ENCODE measurements at places on chromosomes 2 and 18.

DNA sequence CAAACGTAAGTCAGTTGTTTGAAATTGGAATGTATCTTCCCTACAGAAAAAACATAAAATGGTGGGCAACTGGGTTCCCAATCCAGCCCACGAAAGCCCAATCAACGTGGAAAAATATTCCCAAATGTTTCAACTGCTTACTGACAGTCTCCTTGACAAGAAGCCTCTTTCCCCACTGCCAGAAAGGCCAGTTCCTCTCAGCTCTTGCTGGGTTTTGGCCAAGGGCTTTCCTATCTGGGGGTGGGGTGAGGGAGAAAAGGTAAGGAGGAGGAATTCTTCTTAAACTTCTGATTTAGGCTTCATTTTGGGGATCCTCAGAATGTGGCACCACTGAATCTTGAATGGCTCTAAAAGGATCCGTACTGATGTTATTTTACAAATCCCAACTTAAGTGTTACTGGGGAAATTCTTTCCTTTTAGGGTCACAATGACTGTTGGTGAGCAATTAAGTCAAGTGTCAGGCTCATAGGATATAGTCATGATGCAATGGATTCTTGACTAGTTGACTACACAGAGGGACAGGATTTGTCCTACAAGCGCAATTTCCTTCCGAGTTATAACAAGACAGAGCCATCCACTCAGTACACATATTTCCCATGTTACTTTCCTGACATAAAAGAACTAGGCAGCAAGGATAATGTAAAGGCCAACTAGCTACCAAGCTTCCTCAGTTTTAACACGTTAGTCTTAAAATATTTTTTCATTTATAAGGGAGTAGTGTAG is 73.6 kb downstream of the SPRED2 start:
- DNase-seq: no peak

DNA sequence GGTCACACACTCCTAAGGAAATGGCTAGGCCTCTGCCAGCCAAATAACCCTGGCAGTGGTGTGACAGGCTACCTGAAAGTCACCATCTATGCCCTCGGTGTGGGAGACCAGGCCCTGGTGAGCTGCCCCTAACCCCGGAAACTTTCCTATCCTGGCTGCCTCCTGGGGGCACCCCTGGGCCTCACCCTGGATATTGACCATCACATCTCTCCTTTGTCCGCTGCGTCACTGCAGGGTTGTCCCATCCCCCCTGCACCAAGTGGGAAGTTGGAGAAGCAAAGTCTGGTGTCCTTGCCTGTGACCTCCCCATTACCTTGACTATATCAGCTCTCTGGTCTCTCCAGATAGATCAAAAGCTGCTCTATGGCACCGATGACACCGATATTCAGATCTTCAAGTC is 18.8 kb downstream of the FER1L5 start:
- no peak for DNase-seq

GRCh38 chr2:200308546-200309295 is 2.2 kb downstream of the SPATS2L start:
- no peak for DNase-seq

DNA sequence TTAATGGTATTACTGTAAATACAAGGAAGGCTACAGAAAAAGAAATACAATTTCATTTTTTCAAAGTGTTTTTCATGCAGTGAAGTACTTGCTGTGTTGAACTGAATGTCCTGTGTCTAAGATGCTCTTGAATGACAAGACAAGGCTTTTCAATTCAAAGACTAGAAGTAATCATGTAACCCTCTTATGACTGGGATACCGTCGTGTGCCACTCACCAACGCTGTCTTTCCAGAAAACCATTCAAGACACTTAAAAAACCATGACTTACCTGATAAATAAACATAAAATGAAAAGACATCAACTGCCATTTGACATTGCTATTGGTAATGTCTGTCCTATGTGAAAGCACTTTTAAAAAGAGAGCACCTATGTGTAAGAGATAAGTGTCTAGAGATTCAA is 183.1 kb upstream of the DPP10 start:
- no peak for DNase-seq

DNA sequence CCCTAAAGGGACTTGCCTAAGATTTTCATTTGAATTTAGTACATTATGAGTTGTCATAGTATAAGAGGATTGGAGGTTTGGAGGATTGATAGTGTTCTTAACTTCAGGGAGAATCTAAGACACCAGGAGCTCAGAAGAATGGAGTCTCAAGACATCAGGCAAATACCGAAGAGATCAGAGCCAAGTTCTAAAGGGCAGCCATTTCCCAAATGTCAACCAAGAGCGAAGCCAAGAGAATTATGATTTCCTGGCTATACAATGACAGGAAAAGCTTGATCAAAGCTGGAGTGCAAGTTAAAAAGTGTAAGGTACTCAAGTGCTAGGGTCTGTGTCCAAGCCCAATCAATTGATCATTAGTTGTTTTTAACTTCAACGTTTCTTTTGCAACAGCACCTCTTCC is 283.0 kb upstream of the FN1 start:
- DNase-seq: no peak

GRCh38 chr2:26471289-26471688 is 6.6 kb downstream of the OTOF start:
- no peak for DNase-seq

- DNase-seq: no peak
Measured at GRCh38 chr2:241372361-241372992, 16.4 kb downstream of the FARP2 start.

DNA sequence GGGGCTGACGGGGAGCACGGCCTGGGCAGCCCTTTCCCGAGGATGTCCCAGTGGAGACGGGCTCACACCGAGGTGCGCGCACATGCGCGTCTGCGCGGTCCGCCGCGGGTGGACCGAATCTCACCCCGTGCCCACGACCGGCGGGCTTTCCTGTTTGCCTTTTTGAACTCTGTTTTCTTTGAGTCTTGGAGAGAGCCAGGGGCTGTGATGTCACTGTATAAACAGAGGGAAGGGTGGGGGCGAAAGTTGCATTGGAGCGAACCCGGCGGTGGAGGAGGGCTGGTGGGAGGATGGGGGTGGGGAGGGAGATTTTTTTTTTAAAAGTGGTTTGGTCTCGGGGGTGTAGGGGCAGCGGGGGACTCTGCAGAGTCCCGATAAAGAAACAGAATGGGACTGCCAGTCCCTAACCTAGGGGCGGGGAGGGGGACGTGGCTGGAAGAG is 141.2 kb upstream of the CTAGE1 start:
- peak; percentile 76 for DNase-seq

DNA sequence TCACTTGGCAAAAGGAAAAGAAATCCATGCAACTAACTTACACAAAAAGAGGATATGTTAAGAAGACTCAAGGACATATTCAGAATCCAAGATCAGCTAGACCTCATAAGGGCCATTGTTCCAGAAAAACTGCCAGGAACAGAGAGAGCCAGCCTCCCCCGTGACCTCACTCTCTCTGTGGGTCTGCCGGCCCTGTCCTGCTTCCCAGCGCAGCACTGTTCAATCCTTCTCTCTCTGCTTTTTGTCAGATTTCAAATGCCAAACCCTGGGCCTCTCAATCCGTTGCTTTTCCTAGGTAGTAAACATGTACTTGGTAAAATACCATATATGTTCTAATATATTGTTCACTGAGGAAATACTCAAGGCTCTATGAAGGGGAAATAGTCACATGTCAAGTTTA is 40.0 kb upstream of the ACKR3 start:
- no peak for DNase-seq

DNA sequence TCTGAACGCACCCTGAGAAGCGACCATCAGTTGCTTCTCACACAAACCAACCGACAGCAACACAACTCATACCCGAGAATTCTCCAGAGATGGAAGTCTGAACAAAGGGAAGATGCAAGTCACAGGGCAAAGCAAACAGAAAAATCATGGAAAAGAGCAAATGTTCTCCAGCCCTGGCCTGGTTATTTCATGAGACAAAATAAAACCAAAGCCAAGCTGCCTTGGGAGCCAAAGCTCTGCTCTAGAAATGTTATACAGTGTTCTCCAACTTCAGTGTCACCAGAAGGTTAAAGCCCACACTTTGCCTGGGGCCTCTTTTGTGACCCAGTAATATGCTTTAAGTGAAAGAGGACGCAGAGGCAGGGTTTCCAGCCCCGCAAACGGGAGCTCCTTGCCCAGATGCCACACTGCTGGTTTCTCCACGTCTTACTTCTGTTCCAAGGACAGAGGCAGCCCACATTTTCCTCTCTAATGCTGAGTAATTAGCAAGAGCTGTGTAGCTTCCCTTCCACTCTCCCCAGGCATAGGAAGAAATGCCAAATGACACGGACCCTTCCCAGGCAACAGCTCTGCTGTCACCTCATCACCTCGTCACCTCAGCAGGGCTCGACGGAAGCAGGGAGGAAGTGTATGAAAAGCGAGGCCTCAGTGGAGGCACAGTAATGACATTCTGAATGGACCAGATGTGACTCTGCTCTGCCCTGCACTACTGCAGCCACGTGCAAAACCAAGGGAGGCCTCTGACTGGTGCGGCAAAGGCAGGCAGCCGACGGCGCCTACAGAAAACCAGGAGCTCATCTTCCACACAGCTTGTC is 64.7 kb downstream of the FBXO15 start:
- DNase-seq: no peak

DNA sequence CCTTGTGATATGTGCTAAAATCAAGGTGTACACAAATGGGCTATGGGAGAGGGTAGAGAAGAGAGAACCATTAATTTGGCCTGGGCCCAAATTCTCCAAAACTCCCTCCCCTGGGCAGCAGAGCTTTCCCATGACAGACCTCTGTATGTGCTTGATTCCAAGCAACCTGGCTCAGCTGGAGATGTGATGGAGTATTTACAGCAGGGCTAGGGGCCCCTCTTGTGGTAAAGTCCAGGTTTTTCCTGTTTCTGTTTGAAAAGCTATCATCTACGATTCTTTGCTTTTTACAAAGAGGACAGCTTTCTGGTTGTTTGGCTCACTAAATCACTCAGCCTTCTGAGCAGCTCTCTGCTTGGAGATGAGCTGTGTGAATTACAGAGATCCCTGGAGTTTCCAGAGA is 40.3 kb downstream of the KCNS3 start:
- peak; percentile 11 for DNase-seq

GRCh38 chr2:59806486-59806885 is 747.0 kb downstream of the BCL11A start:
- DNase-seq: no peak

GRCh38 chr2:200728630-200729029 is 83.1 kb upstream of the BZW1 start:
- no peak for DNase-seq

DNA sequence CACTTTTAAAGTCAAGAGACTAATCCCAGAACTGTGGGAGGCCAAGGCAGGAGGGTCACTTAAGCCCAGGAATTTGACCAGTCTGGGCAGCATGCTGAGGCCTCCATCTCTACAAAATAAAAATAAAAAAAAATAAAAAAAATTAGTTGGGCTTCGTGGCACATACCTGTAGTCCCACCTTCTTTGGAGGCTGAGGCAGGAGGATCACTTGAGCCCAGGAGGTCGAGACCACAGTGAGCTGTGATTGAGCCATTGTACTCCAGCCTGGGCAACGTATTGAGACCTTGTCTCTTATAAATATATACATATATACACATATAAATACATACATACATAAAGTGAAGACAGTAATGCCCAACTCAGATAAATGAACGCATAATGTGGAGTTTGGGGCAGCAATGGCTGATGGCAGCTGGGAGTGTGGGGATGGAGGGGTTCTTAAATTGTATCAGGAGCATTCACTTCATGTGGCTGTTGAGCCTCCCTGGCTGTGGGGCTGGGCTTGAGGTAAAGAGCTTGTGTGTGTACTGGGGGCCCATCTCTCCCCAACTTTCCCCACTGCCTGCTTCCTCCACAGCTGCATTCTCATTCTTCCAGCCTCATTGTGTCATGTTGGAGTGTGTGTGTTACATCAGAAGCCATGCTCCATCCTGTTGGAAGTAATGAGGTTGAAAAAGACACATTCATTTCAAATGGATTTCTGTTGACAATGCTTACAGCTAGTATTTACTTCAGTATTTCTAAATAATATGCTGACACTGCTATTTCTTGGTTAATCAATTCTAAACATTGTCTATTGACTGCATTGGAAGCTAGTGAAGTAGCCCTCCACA is 96.5 kb upstream of the HS6ST1 start:
- no peak for DNase-seq

DNA sequence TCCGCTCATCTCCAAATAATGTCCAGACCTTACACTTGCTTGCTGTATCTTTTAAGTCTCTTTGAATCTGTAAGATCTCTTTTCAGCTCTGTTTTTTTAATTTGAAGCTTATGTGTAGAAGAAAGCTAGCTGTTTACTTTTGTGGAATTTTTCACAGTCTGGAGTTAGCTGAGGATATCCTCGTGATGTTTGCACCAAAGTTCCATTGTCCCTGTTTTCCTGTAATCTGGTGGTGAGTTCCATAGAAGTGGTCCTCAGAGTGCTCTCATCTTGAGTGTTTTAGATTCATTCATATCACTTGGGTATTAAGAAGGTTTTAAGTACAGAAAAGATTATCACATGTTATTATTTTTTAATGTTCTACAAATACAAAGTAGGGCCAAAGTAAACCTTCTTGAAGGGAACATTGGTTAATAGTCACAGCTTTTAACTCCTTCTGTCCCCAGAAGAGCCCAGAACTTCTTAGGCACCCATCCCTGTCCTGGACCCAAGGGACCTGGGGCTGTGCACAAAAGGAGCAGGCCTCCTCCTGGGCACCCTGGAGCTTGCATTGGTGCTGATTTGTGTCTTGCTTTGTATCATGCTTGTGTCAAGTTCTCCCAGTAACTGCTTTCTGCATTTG is 15.0 kb downstream of the MLPH start:
- no peak for DNase-seq

GRCh38 chr2:109402180-109402579 is 211.6 kb downstream of the SEPTIN10 start:
- DNase-seq: no peak

- DNase-seq: no peak
Measured at GRCh38 chr2:225025917-225026571, 16.2 kb downstream of the DOCK10 start.

All from body of pancreas (tissue), 4 donors.